NCI-H82 (cell line): ENCODE measurements at places on chromosomes 16 and 17.
A peak's percentile ranks its signal among the peaks of the same experiment; 100 is the strongest.

GRCh38 chr16:54512467-54512995 lies 225.9 kb upstream of the IRX3 start:
- peak; percentile 26 for DNase-seq

DNA sequence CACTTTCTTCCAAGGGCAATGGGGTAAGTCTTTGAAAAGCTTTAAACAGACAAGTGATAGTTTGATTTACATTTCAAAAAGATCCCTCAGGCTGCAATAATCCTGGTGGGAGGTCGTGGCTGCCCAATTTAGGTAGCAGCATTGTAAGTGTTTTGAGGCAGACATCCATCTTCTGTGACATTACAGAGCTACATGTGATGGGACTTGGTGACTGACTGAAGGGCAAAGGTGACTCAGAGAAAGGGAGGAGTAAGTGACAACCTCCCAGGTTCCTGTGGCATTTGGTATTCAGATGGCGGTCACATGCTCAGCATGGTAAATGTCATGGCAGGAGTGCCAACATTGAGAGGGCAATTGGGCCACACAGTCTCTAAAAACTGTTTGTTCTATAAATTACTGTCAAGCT lies 26.5 kb downstream of the STAT3 start:
- no peak for DNase-seq

DNA sequence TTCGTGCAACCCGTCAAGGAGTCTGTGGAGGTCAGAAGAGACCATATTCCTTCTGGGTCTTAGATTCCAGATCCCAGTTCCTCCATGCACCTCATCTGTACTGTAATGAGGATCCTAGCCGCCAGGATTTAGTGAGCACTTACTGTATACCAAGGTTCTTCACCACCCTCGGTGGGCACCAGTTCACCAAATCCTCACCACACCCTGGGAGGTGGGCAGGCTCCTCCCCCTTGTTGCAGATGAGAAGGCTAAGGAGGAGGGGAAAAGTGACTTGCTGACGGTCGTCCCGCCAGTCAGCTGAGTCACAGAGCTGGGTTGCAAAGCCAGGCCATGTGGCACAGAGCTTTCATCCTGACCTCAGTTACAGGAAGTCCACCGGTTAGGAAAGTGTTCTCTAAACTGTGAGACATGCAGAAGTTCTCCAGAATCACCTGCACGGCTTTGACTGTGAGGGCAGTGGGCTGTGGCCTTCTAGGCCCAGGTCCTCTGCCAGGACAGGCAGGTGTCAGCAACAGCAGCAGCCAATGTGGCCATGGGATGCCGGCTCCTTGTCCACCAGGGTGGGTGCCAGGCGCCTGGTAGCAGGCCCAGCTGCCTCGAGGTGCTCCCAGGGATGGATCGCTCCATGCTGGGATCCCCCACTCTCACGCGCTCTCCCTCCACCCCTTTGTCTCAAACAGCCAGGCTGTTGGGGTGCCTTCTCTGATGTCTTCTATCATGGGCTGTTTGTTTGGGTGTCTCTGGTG lies 240.3 kb upstream of the GSE1 start:
- no peak for DNase-seq

GRCh38 chr16:80123189-80123588 lies 417.6 kb upstream of the DYNLRB2 start:
- DNase-seq = no peak

- no peak for DNase-seq
Measured at GRCh38 chr17:76670020-76670717, 26.6 kb upstream of the ST6GALNAC1 start.

- DNase-seq = no peak
Measured at GRCh38 chr16:89407925-89408300, 82.4 kb downstream of the ANKRD11 start.

GRCh38 chr17:77802333-77802615 lies 156.2 kb upstream of the TNRC6C start:
- DNase-seq = no peak

DNA sequence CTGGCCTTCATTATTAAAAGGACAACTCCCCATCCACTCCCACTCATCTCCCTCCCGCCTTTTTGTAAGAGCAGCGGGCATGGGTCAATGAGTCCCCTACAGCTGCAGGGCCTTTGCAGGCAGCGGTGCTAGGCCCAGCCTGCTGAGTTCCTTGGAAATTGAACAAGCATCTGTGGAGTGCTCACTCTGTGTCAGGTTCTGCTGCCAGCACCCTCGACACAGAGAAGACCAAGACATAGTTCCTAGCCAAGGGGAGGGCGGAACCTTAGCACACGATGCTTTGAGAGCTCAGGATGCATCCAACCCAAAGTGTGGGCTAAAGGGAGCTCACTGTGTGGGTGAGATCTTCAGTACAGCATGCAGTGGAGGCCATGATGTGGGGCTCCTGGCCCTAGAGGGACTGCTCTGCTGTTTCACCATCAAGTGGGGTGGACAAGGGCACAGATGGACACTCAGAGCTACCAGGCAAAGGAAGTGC lies 27.6 kb downstream of the RMI2 start:
- DNase-seq = no peak

DNA sequence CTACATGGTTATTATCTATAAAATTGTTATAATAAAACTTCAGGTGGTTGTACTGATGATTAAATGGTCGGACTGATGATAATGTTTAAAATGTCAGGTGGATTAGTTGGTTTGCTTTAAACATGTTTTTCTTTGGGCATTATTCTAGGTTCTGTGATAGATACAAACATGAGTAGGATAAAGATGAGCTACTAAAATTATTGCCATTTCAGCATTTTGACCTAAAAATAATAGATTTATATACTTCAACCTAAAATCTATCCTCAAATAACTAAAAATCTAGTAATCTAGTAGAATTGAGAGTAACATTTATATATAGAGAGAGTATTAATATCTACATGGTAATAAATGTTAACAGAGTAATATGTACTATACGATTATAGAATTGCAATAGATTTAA lies 241.7 kb upstream of the CDH8 start:
- DNase-seq = no peak

DNA sequence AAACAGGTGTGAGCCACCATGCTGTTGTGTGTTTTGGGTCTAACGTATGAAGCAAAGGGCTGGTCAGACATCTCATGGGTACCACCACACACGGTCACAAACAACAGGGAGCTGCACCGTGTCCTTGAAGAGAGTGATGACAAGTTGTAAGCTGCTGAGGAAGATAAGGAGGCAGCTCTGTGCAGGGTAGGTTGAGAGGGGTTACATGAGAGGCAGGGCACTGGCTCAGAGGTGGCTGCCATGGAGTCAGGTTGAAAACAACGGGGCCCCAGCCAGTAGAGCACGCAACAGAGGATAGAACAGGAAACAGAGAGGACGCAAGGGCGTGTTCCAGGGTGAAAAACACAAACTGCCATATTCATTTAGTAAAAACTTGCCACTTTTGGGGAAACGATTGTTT lies 52.2 kb downstream of the TRARG1 start:
- no peak for DNase-seq

DNA sequence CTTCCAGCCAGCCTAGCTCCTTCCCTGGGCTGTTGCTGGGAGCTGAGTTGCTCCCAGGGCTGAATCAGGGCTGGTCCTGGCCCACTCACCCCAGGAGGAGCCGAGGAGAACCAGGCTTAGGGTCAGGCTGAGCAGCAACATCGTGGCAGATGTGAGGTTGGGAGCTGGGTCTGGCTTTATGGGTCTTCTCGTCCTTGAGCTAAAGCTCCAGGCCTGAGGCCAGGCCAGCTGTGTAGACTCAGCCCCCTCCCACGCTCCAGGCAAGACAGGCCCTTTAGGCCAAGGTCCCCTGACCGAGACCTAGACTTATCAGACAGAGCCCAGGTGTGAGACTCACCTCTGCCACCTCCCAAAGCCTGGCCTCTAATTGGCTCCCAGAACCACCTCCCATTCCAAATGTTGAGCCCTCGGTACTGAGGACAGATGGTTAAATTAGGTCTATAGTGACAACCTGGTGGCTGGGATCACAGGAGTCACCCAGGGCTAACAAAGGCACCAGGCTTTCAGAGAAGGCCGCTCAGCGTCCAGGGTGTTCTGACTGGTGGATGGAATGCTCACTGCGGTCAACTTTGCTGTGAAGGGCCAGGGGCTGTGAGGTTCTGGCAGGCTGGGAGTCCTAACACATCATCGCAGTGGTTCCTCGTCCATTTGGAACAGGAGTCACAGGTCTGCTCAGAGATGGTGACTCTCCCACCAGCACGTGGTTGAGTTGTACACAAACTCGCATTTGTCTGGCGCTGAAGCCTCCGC lies at the start of gene CTRL:
Gene CTRL, minus strand, starts transcription at position 151 of the 750 bp plus-strand sequence. Its CDS starts 10 bp downstream, at position 141.
- no peak for DNase-seq

DNA sequence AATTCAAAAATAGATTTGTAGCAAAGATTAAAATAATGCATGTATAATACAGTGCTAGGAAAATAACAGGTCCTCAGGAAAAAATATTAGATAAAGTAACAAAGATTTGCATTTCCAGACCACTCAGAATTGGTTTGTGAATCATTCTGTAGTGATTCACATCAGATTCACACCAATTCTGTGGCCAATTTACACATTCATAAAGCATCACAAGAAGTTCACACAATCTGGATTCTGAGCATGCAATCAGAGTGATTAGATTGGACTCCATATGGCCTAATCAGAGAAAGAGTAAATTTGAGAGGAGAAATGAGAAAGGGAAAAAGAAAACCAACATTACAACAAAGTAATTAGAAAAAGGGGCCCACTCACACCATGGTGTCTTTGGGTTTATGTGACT lies 36.0 kb upstream of the SLC47A1 start:
- DNase-seq = no peak

GRCh38 chr17:75575197-75575596 lies 12.4 kb upstream of the MYO15B start:
- DNase-seq = no peak

DNA sequence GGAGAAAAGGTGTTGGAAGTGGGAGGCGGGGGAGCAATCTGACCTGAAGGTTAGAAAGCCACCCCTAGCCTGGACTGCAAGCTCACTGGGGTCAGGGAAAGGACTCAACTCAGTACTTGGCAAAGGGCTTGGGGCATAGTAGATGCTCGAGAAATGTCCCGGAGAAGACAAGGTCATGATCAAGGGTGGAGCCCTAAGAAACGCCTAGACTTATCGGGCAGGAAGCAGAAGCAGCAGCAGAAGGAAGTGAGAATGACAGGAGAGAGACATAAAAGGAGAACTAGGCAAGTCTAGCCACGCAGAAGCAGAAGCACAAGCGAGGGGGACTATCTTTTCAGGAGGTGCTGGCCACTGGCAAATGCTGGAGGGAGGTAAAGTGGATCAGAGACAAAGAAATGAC lies 10.2 kb downstream of the COTL1 start:
- DNase-seq = no peak

GRCh38 chr16:2478279-2478678 lies 3.4 kb downstream of the TBC1D24 start:
- no peak for DNase-seq

- DNase-seq = no peak
Measured at GRCh38 chr16:19935694-19936093, 51.0 kb upstream of the GPRC5B start.

DNA sequence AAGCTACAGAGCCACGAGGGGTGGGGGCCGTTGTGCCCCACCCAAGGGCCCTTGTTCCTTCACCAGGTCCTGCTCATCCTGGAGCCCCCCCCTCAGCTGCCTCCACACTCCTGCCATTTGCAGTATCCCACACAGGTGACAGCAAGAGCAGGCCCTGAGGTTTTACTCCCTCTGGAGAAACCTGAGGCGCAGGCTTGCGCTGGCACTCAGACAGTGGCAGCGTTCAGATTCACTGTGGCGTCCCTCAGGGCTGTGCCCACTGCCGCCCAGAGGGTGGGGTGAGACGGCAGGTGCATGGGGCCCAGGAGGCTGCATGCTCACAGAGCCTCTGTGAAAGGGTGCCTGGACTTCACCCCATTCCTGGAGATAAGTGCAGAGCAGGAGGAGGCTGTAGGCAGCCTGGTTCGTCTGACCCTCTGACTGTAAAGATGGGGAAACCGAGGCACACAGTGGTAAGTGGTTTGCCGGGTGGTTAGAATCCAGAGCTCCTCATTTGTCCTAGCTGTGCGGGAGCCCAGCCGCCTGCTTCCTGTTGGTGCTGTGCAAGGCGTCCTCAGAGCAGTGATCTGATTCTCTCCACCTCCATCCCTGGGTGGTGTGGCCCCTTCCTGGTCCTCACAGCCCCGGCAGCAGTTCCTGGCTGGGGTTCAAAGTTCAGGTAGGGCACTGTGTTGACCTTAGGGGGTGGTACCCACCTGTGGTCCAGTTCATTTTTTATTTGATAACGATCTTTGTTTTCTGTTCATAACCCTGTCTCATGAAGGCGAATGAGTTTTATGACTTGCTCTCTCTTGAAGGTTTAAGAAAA lies 1.6 kb downstream of the SPIRE2 start:
- DNase-seq = no peak

DNA sequence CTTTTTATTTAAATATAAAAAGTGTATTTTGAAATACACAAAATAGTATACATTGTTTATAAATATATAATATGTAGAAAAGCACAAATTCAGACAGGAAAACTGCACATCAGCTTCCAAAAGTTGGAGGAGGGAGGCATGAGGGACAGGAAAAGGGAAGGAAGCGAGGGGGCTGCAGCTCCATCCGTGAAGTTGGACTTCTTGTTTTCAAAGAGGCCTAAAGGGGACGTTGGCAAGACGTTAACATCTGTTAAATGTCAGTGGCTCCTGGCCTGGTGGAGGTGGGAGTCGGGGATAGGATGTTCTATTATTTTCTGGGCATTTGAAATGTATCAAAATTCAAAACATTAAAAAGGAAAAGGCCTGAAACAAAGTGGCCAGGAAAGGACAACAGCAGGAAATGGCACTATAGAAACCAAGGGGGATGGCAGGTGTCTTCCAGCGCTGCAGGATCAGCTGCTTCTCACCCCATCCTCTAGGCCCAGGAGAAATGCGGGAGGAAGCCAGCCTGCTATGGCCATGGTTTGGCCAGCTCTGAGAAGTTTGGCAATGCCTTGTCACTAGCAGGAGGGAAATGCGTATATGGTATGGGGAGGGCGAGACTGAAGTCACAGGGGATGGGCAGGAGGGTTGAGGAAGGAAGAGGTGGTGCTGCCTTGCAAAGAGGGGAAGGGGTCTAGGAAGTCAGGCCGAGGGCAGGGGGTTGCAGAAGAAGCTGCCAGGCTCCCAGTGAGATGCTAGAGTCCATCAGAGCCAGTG lies 6.4 kb downstream of the CMTM2 start:
- DNase-seq = no peak

DNA sequence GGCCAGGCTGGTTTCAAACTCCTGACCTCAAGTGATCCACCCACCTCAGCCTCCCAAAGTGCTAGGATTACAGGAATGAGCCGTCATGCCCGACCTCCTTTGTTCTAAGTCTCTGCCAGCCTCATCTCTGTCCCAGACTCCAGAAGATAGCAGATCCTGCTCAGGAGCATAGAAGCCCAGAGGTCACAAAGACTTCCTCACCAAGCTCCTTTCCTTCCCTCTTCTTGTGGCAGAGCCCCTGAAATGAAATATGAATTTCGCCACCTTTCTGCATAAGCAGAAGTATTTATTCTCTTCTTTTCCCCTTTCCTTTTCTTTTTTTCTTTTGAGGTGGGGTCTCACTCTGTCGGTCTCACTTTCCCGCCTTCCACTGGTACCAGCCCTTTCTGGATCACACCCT lies 11.5 kb upstream of the PIPOX start:
- DNase-seq = no peak

GRCh38 chr17:50060951-50061712 lies 5.2 kb downstream of the ITGA3 start:
- DNase-seq = no peak

GRCh38 chr17:36152639-36153120 lies 23.8 kb downstream of the TBC1D3B start:
- DNase-seq = no peak
